ENCODE measurements at places on chromosomes 1 and 21.

DNA sequence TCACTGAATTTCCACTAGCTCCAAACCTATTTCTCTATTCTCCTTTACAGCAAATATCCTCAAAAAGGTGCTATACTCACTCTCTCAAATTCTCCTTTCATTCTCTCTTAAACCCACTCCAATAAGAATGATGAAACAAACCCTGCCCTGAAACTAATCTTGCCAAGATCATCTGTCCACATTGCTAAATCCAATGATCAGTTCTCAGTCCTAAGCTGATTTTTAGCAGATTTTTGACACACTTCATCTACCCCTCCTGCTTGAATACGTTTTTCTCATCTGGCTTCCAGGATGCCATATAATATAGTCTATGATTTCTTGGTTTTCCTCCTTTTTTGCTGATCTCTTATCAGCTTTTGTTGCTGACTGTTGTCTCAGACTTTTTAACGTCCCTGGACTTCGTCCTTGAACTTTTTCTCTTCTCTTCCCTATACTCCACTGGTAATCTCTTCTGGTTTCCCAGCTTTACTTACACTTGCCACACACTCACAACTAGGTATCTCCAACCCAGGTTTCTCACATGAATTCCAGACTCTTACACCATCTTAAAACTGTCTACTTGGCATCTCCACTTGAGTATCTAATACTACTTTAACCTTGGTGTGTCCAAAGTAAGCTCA, 35.3 kb downstream of the RERE start:
- DNase-seq = no peak

DNA sequence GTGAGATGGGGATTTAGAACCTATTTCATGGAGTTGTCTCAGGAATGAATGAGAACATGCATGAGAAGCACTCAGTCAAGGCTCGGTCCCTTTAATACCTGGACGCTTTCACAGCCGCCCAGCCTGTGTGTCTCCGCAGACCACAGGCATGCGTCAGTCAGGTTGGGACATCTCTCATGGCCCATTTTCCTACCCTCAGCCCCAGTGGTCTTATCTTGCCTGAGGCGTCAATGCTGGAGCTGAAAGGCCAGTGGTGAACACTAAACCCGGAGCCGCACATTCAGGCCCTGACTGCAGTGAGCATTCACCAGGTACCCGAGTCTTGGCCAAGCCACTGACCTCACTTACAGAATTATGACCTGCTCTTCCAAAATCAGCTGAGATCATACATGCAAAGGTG, 263.2 kb upstream of the RAB4A start:
- DNase-seq = no peak

- peak; percentile 58 for DNase-seq
Observed at GRCh38 chr1:76928522-76928921, 61.2 kb downstream of the ST6GALNAC5 start.

DNA sequence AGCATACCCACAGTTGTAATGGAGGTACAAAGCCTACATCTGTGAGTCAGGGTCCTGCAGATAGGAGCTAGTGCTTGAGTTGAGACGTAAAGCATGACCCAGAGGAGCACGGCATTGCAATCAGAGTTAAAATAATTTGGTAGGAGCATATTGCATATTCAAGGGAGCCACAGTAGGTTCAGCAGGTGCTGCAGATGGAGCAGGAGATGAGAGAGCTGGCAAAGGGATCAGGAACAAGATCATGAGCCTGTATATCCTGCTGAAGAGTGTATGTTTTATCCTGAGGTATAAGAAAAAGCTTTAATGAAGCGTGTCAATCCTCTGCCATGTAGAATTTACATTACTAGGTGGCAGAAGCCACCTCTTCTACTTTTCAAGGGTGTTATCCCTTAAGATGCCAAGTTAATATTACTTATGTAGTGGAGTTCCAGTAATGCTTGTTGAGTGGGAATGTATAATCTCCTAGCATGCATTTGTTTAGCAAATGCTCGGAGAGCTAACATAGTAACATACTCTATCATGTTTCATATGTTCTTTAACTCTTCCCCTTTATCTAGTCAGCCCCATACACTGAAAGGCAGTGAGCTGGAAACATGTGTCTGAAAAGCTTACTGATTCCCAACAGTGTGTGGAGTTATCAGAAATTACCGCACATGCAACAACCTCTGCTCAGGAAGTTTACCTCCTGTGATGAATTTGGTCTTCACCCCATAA, 300.3 kb downstream of the GRIK1 start:
- no peak for DNase-seq

GRCh38 chr21:33157303-33157702, 72.4 kb upstream of the IFNAR2 start:
- DNase-seq = no peak

DNA sequence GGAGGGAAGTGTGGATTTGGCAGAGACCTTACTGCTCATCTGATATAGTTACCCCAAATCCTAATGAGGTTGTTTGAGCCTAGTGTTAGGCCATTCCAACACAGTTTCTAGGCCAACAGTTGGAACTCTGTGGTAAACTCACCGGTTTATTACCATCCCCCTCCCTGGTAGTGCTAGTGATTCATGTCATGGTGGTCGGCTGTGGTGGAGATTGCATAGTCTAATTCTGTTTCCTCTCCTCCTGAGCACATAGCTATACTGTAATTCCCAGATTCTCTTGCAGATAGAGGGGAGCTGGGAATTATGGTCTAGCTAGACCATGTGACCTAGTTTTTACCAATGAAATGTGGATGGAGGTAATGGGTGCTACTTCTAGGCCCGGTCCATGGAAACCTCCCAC, 123.7 kb upstream of the KIF26B start:
- DNase-seq = no peak

DNA sequence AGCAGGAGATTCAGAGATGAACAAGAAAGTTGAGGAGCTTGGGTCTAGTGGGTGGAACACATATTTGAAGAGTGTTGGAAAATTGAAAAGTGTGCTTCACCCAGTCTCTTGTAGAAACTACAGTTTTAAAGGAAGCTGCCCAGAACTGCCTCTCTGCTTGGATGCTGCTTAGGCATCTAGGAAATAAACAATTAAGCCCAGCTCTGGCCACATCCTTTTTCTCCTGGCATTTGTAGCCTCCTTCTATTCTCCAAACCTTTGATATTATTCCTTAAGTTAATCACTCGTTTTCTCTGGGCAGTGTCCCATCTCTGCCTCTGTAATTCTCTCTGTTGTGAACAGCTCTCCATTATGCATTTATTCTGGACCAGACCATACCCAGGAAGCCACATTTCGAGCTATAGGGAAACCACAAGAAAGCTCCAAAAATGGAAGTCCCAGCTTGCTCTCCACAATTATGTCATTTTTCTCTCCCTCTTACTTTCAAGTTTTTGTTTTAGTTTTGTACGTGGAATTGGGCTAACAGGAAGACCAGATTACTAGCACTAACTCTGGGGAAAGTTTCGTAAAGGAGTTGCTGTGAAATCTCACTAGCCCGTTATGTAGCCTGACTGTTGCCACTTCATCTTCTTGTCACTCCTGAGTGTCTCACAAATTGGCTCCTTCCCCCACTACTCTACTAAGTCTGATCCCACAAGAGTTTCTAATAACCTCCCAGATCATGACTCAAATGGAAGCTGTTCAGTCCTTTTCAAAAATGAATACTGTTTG, 102.2 kb downstream of the NTMT2 start:
- no peak for DNase-seq

- DNase-seq = peak; percentile 14
Observed at GRCh38 chr1:54850737-54851136, 36.3 kb downstream of the DHCR24 start.
